Endodermal cell (in vitro differentiated cells): ENCODE measurements at places on chromosomes 11 and 22. TPM values are rescaled to one million over a fixed set of nuclear protein-coding genes. Genes with fewer than 3 reads are reported as not detected.

Gene YPEL1
- 9.3 and 13.4 TPM in 2 replicates for total RNA-seq

Gene MRGPRX4
- total RNA-seq: not detected in 3 replicates

Gene ROBO4
- not detected in 3 replicates for total RNA-seq

- no peak for DNase-seq
Observed at GRCh38 chr11:3000032-3000961, 8.2 kb upstream of the NAP1L4 start.

Gene MYOD1
- total RNA-seq: not detected in 2 replicates

DNA sequence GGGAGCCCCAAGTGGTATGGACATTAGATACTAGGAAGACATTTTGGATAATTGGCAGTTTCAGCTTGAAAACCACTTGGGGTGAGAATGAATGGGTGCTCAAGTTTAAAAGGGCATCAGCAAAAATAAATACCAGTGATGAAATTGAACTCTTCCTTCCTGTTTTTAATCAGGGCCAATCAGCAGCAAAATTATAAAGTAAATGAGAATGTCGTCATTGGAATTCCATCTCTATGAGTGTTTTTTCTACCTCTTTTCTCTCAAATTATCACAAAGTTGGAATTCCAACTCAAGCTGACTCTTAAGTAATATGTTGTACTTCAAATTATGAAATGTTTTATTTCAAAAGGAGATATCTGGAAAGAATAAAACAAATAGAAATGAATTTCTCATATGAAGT, 730.6 kb downstream of the METTL15 start:
- no peak for DNase-seq

- no peak for DNase-seq
Observed at GRCh38 chr22:43666457-43666856, 145.6 kb downstream of the EFCAB6 start.

- DNase-seq: peak; percentile 97
Observed at GRCh38 chr11:72238040-72238450, 5.9 kb downstream of the PHOX2A start.

DNA sequence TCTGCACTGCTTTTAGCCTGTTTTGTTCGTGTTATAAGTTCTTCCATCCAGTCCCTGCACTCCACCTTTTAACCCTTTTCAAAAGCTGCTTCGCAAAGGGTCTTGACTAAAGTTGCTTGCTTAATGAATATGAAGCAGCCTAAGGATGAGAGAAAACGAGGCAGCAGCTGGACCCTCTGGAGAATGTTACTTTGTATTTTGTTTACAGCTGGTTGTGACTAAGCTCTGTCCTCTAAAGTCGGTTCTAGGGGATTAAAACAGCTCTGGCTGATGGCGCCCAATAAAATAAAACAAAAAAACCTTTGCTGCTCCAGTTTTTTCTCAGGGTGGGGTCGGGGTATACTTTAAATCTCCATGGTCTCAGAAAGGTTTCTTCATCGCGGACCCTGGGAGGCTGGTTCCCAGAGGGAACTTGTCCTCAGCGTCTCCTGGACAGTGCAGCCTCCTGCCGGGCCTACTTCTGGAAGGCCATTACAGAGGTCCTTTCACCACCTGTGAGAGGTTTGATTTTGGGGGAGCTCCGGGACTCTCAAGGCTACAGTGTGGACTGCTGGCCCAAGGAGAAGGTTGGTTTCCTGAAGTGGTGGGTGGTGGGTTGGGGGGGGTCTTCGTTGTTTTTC, 836 bp upstream of the RBM4 start:
- peak; percentile 50 for DNase-seq

- no peak for DNase-seq
Observed at GRCh38 chr11:35100013-35100383, 39.0 kb upstream of the CD44 start.

DNA sequence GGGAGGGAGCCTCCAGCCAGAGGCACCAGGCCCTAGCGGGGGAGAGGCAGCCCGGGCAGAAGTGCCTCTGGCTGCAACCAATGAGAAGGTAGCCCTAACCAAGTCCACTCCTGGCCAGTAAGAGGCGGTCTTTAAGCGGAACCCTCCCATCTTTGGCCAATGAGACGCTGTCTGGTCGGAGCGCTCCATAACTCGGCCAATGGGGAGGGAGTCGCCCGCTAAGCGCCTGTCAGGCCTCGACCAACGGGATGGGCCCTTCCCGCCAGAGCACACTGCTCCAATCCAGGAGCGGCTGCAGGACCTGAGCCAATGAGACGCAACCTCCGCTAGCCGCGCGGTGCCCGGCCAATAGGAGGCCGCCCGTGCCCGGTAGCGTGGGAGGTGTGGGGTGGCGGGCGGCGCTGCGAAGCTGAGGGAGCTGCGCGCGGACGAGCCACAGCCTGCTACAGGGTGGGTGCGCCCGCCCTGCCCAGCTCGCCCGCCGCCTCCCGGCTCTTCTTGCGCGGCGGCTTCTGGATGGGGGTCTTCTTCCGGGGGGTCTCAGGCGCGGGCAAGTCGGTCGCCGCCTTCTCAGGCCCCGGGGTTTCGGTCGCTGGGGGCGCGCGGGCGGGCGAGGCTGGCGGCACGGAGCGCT, 12.6 kb downstream of the SCARF2 start:
- peak; percentile 92 for DNase-seq

Gene HEPACAM
- not detected in 3 replicates for total RNA-seq

DNA sequence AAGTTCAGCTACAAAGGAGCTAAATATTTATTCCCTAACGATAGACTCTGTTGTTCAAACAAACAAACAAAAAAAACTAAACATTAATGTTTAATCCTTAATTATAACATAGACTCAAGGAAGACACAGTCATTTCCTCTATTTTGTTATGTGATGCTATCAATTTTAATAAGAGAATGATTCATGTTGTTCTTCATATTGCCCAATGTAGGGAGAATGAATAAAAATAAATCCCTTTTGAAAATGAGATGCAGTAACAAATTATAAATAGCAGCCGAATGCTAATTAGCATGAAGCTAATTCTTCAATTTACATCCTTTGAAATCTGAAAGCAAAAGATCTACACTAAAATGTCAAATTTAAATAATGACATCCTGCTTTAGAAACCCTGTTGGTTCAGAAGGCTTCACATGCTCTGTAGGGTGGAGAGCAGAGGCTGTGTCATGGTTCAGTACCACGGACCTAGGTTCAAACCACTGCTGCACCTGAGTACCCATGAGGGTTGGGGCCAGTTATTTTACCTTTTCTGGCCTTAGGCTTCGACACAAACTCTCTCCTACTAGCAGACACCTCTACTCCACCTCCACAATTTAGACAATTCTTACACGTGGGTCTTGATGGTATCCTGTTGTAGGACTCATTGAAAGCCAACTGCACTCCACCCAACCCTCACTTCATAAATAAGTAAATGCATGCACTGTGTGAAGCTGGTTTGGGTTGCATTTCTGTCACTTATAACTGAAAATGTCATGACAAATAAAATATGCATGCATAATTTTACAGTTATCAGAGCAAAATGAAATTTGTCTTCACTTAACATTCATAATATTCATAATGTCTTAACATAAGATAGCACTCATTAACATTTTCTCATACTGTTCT, 89.0 kb downstream of the RRAS2 start:
- DNase-seq: no peak

GRCh38 chr11:80815752-80816453, 1375.1 kb upstream of the TENM4 start:
- DNase-seq: no peak

DNA sequence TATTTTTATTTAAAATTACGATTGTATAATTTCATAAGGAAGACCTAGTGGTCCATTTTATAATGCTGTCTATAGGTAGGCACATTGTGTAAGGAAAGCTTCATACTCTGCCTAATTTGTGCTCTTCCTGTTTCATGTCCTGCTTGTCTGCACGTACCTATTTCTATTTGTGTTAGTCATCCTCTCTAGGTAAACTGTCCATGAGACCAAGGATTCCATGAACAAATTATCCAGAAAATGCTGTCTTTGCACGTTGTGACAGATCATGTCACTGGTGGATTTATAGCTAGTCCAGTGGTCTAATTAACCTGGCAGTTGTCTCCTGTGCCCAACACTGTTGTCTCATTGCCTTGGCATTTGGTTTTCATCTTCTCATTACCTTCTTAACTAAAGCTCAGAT, 44.7 kb downstream of the DNAJC24 start:
- no peak for DNase-seq

Gene MMP27
- total RNA-seq: not detected in 2 replicates

DNA sequence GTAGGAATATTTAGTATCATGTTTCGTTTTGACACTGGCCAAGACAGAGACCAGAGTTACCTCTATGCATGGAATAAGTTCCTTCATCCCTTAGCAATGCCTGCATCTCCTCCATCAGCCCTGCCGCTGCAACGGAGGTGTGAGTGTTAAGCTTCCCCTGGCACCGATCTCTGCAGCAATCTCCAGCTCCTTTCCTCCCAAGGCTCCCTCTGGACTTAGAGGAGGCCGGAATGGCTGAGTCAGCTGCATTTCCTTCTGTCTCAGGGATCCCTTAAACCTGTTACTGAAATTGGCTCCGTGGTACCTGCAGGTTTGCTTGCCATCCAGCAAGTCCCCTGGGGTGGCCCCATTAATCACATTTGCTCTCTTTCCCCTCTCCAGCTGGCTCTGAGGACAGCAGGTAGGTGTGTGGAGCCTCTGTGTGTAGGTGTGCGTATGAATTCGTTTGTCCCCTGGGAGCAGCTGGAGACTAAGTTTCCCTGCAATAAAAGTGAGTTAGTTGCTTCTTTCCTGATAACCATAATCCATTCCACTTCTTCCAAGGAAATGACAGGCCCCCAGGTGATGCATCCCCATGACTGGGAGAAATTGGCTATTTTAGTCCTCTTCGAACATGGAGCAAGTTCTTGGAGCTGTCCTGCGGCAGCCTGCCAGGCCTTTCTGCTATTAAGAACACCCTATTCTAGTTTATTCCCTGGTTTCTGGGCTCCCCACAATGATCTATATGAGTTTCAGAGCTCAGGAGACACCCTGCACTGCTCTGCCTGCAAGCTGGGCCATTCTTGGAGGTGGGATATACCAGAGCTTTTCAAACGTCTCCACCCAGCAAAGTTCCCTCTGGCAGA, 457.2 kb upstream of the CADM1 start:
- peak; percentile 58 for DNase-seq

DNA sequence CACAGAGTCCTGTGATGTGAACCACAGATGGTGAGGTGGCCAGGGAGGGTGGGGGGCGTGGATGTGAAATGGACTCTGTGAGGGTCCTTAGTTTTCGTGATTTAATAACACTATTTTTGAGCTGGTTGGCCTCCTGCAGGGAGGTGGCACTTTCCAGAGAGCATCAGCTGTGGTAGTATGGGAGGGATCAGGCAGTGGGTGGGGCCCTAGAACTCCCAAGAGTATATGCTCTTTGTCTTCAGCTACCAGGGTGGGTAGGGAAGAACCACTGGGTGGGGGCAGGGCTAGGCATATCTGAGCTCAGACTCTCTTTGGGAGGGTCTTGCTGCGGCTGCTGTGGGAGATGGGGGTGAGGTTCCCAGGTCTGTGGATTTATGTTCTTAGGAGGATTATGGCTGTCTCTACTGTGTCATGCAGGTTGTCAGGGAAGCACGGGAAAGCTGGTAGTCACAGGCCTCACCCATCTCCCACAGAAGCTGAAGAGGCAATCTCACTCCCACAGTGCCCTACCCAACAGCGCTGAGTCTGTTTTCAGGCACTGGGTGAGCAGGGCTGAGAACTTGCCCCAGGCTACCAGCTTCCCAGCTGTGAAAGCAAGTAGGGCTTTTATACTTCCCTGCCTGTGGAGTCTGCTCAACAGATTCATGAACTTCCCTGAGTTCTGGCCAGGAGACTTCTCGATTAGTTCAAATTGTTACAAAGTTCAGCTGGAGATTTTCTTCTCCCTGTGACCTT, 47.9 kb upstream of the SNX19 start:
- DNase-seq: no peak

Gene KCNJ1
- 0.05 TPM in 1 of 2 replicates, not detected in the other for total RNA-seq

DNA sequence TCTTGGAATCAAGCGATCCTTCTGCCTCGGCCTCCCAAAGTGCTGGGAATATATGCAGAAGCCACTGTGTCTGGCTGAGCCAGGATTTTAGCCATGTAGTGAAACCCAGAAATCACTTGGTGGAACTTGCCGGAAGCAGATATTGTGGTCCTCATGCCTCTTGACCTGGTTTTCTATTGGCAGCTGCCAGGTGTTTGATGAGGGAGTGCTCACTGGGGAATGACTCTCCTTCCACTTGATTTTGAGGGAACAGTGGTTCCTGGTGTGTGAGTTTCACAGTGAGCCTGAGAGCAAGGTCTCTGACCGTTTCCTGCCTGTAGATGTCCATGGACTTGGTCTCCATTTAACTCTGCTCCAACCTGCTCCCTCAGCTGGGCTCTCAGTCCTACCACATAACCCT, 34.7 kb upstream of the ELF5 start:
- no peak for DNase-seq

Gene GGTLC3
- total RNA-seq: not detected in 2 replicates

Gene ALKBH8
- total RNA-seq: 2.4 to 9.3 TPM (median 7.6 TPM) in 3 replicates

GRCh38 chr11:1128311-1129142, 29.2 kb upstream of the MUC5AC start:
- peak; percentile 36 for DNase-seq

Gene IRAG1
- total RNA-seq: 3.2 and 4.2 TPM in 2 replicates

- DNase-seq: no peak
Observed at GRCh38 chr11:68269414-68270081, 2.2 kb downstream of the C11orf24 start.

DNA sequence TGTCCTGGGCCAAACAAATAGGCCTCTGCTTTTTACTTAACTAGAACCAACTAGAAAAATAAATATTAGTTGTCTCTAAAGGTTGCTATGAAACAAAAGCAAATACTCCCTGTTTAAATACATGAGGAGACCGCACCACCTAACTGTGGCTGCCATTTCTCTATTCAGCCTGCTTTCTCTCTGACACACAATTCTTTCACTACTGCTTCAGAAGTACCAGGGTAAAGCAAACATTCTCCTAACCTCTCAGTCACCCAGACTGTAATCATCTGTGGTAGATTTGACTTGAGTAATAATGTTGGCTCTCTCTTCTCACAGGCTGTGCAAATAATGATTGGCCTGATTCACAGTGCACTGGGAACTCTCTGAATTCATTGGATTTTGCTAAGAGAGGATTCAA, 41.0 kb upstream of the MS4A8 start:
- DNase-seq: no peak

Gene MS4A1
- not detected in 3 replicates for total RNA-seq

GRCh38 chr11:72005347-72006260, 6.9 kb downstream of the IL18BP start:
- DNase-seq: no peak

GRCh38 chr11:19924311-19924710, 211.7 kb downstream of the NAV2 start:
- no peak for DNase-seq

DNA sequence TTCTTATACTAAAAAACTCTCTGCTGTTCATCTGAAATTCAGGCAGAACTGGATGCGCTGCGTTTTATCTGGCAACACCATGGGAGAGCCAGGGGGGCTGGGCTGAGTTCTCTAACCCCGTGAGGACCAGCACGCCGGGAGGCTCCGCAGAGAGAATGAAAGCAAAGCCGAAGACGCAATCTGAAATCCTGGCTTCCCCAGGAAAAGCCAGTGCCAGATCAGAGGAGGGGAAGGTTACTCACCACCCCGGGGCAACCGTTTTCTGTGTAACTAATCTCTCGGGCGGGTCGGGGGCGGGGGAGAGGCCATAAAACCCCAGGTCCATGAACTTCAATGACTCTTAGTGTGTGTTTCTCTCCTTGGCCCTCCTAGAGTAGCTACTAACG, 99.4 kb downstream of the SHANK2 start:
- peak; percentile 66 for DNase-seq

GRCh38 chr11:112392904-112393303, 132.2 kb upstream of the PLET1 start:
- no peak for DNase-seq

GRCh38 chr11:106088896-106089295, 11.4 kb downstream of the AASDHPPT start:
- DNase-seq: no peak

Gene ADAMTS15
- total RNA-seq: 0.27 to 0.38 TPM (median 0.34 TPM) in 3 replicates
